ENCODE measurements at places on chromosomes 7 and 10.

- no peak for DNase-seq
These were observed 7.9 kb downstream of the LDB1 start for GRCh38 chr10:102112210-102112817.

GRCh38 chr7:18413447-18413846 lies 82.1 kb upstream of the HDAC9 start:
- no peak for DNase-seq

DNA sequence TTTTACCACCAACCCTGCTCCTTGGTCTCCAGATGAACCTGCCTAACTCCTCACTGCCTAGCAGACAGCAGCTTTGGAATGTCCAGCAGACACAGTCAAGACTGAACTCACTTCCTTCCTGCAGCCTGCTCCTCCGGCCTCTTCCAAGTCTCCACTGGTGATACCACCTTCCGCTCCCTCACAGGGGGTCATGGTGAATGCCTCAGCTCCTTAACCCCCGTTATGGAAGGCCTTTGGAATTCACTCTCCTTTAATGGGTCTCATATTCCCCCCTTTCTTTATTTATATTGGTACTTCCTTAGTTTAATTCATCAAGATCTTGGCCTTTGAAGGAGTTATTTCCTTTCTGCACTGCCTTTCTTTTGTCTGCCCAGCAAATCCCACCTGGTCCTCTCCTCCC lies 44.9 kb upstream of the ZNF32 start:
- no peak for DNase-seq

GRCh38 chr10:63214571-63214970 lies 81.4 kb downstream of the NRBF2 start:
- no peak for DNase-seq

DNA sequence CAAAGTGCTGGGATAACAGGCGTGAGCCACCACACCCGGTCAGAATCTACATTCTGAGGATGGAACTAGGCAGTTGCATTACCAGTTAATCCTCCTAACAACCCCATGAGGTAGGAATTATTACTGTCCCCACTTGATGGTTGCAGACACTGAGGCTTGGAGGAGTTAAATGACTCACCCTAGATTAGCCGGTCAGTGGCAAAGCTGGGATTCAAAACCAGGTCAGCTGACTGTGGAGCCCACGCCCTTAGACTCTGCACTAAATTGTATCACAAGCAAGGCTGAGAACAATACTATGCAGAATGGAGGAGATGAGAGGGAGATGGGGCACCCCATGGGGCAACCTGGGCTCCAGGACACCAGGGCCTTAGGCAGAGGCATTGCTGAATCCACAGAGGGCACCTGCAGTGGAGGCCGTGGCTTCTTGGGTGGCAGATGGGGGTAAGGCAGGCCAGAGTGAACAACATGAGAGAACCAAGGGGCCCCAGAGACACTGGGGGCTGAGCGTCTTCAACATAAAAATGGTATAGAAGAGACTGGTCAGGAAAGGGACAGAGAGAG lies 723.4 kb downstream of the PARD3 start:
- no peak for DNase-seq

DNA sequence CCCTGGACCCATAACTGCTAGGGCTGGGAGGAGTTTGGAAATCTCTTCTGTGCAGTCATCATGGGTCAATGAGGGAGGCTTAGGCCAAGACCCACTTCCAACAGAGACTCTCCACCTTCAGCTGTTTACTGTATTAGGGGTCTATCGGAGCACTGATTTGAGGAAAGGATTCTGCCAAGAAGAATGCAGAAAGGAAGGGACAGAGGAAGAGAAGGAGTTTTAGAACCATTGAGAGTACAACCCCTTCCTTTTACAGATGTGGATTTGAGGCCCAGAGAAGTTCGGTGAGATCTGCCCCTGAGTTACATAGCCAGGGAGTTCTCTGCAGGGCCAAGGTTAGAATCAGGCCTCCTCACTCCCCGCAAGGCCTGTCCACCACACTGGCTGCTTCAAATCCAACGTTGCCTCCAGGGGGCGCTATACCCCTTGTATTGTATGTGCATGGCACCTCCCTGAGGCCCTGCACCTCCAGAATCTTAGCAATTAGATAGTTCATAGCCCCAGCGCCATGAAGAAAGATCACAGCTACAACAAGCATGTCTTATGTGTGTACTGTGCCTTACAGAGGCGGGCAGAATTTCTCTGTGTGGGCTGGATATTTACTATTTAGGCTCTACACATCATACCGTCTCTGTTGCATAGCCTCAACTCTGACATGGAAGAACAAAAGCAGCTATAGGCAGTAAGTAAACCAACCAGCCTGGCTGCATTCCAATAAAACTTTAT lies 246.8 kb downstream of the SKIDA1 start:
- DNase-seq: peak; percentile 32

DNA sequence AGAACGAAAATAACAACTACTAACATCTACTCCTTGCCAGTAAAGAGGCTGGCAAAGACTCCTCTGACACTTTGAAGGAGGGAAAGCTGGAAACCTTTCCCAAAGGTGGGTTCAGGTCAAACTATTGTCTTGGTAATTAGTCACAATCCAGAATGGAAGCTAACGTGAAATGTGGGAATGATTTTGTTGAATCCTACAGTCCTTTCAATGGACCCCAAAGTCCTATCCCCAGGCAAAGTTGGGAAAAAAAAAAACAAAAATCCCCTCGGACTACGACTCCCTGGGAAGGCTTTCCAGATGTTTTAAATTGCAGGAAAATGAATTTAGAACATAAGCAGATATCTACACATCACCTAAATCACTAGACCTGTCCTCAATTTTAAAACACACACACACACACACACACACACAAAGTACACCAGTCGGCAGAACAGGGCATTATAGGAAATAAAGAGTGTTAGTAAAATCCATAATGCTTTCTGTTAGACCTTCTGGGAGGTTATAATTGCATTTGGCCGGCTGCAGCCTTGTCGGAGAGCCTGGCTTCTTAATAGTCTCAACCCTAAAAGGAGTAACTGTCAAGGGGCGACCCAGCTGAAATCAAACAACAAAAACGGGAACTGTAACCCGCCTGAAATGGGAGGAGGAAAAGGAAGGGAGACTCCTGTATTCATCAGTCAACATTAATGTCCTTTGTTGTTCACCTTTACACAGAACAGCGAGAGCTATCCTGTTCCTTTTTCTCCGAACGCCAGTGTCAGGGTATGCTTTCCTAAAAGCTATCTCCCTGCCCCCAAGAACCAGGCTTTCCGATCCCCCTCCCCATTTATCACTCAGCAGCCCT lies 1.5 kb downstream of the DOCK4 start:
- DNase-seq: no peak

DNA sequence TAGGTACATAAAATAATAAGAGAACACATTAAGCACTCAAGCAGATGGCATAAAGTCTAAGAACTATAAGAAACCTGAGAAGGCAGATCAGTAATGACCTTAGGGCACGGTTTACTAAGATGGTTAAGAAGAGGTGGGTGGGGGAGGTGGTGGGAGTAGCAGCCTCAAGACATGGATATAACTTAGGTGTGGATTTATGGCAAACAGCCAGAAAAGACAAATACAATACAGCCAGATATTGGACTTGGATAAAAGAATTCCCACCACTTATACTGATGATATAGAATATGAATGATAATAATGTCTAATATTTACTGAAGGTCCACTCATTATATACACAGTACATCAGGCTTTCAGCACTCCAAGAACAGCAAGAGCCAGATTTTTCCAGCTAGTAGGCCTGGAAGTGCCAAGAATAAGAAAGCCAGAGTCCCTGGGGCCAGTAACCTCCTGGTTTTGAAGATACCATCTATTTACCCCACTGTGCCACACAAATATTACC lies 11.9 kb downstream of the DPY19L1 start:
- DNase-seq: no peak

All from activated T-helper 1 cell treated with anti-CD3 and anti-CD28 coated beads, Interleukin-2, amount 50 U/mL, for 16 hours (primary cell).